Natural killer cell (primary cell): ENCODE measurements at places on chromosomes 11 and 22. TPM values are rescaled to one million over a fixed set of nuclear protein-coding genes. Genes with fewer than 3 reads are reported as not detected.
A peak's percentile ranks its signal among the peaks of the same experiment; 100 is the strongest.

- H3K27me3 ChIP-seq, result no peaks in the 10 kb centered on the region
- no peak for DNase-seq
- no peak overlapping the region for H3K4me3 ChIP-seq
- H3K36me3 ChIP-seq, result no peaks in the 10 kb centered on the region
- H3K27ac ChIP-seq, result no peak overlapping the region
- H3K4me1 ChIP-seq, result no peaks in the 10 kb centered on the region
Measured at GRCh38 chr22:27677905-27678458, 123.6 kb downstream of the MN1 start.

GRCh38 chr11:44454666-44455065 is 110.8 kb upstream of the CD82 start:
- no peaks in the 10 kb centered on the region for H3K4me1 ChIP-seq
- H3K27me3 ChIP-seq, result no peaks in the 10 kb centered on the region
- no peak overlapping the region for H3K27ac ChIP-seq
- no peaks in the 10 kb centered on the region for H3K36me3 ChIP-seq
- H3K4me3 ChIP-seq, result no peak overlapping the region

The KRTAP5-8 gene
- not detected for total RNA-seq

DNA sequence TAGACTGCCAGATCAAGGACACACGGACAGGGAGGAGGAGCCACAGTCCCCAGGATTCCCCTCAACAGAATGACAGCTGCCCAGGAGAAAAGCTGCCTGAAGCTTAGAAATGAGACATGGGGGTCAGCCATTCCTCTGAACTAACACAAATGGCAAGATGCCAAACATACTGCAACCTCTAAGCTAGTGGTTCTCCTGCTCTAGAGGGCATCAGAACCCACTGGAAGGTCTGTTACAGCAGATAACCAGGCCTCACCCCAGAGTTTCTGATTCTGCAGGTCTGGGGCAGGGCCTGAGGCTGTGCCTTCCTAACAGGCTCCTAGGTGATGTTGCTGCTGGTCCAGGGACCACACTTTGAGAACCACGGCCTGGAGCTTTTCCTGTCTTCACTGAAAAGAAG is 28.6 kb upstream of the BID start:
- peaks cover 20% of the 10 kb centered on the region for H3K4me1 ChIP-seq
- no peaks in the 10 kb centered on the region for H3K27me3 ChIP-seq
- H3K4me3 ChIP-seq, result no peak overlapping the region
- DNase-seq, result no peak
- peaks cover 21% of the 10 kb centered on the region for H3K36me3 ChIP-seq

The KLHL35 gene
- 0.40 TPM for total RNA-seq

- no peaks in the 10 kb centered on the region for H3K36me3 ChIP-seq
- H3K4me1 ChIP-seq, result no peaks in the 10 kb centered on the region
- no peak overlapping the region for H3K4me3 ChIP-seq
- H3K27me3 ChIP-seq, result no peaks in the 10 kb centered on the region
- no peak overlapping the region for H3K27ac ChIP-seq
Measured at GRCh38 chr11:77027275-77027674, 6.9 kb upstream of the B3GNT6 start.

- H3K36me3 ChIP-seq, result no peaks in the 10 kb centered on the region
- H3K4me3 ChIP-seq, result no peak overlapping the region
- H3K27ac ChIP-seq, result no peak overlapping the region
- peaks cover 9% of the 10 kb centered on the region for H3K4me1 ChIP-seq
- H3K27me3 ChIP-seq, result no peaks in the 10 kb centered on the region
Measured at GRCh38 chr11:64498136-64498535, 92.9 kb upstream of the SLC22A12 start.

DNA sequence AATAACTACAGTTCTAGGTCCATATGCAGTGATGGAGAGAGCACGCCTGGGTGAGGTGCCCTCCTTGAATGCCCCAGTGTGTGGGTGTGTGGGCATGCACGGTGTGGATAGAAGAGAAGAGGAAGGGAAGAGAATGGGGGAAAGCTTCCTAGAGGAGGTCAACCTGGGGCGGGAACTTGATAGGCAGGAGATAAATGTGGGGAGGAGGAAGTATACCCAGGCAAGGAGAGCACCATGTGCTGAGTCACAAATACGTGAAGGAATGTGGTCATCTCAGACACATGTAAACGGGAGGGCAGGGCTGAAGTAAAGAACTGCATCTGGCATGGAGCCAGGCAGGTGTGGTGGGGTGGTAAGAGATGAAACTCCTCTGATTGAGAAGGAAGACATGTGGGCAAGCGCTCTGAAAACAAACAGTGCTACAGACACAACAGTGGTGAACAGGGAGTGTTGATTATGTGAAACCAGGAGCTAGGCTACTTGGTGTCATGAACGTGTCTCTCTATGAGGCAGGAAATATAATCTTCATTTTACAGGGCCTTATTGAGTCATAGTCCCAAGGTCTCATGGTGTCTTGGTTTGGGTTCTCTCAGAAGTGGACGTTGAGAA is 61.5 kb upstream of the EED start:
- H3K4me1 ChIP-seq, result peaks cover 10% of the 10 kb centered on the region
- H3K27ac ChIP-seq, result no peak overlapping the region
- H3K36me3 ChIP-seq, result no peaks in the 10 kb centered on the region
- no peak overlapping the region for H3K4me3 ChIP-seq

The RELT gene
- total RNA-seq, result 132 TPM

The SEC14L6 gene
- not detected for total RNA-seq

The MS4A5 gene
- total RNA-seq, result not detected

- peak overlapping the region; percentile 73 for H3K27ac ChIP-seq
- H3K36me3 ChIP-seq, result peaks cover 26% of the 10 kb centered on the region
- no peak for DNase-seq
- peaks cover 33% of the 10 kb centered on the region for H3K4me1 ChIP-seq
- peak overlapping the region; percentile 50 for H3K4me3 ChIP-seq
- H3K27me3 ChIP-seq, result no peaks in the 10 kb centered on the region
Measured at GRCh38 chr11:810040-810567, 337 bp downstream of the RPLP2 start.

The DDX10 gene
- 30.9 TPM for total RNA-seq

The ACO2 gene
- 77.9 TPM for total RNA-seq

The TMPRSS4 gene
- not detected for total RNA-seq

The KDM4F gene
- not detected for total RNA-seq

DNA sequence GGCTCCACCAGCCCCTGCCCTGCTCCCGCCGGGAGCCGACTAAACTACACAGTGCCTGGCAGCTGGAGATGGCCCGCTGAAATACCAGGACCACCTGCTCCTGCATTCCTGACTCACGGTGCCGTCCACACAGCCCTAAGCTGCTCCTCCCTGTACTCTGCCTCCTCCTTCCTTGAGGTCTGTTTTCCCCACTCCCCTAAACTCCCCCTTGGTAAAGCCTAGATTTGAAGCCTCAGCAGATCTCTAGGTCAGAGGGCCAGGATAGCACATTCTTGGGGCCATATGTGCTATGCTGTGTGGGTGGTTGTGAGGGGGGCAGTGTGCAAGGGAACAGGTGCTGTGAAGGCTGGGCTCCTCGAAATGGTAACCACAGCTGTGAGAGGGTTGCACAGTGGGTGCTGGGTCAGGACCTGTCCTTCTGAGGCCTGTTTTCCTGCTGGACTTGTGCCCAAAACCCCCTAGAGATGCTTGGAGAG is 9.7 kb downstream of the LRFN4 start:
- no peak for DNase-seq
- H3K27ac ChIP-seq, result no peak overlapping the region
- peaks cover 8% of the 10 kb centered on the region for H3K4me1 ChIP-seq

DNA sequence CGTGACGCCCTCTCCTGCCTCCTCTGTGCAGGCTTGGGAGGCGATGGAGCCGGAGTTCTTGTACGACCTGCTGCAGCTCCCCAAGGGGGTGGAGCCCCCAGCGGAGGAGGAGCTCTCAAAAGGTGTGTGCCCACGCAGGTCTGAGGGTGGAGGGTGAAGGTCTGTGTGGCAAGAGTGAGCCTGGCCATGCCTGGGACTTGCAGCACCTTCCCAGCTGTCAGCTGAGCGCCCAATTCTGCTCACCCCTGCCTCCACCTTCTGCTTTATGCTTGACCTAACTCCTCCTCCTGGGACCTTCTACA is 2.5 kb downstream of the PARVG start:
- peak overlapping the region; percentile 71 for H3K27ac ChIP-seq
- H3K4me3 ChIP-seq, result peak overlapping the region; percentile 80
- peaks cover 12% of the 10 kb centered on the region for H3K36me3 ChIP-seq
- H3K27me3 ChIP-seq, result no peaks in the 10 kb centered on the region

- H3K4me1 ChIP-seq, result peaks cover 3% of the 10 kb centered on the region
- H3K36me3 ChIP-seq, result no peaks in the 10 kb centered on the region
- H3K27me3 ChIP-seq, result peaks cover 5% of the 10 kb centered on the region
- H3K27ac ChIP-seq, result no peak overlapping the region
Measured at GRCh38 chr11:125399945-125400344, 96.1 kb downstream of the FEZ1 start.

The CSNK2A3 gene
- 1.1 TPM for total RNA-seq

DNA sequence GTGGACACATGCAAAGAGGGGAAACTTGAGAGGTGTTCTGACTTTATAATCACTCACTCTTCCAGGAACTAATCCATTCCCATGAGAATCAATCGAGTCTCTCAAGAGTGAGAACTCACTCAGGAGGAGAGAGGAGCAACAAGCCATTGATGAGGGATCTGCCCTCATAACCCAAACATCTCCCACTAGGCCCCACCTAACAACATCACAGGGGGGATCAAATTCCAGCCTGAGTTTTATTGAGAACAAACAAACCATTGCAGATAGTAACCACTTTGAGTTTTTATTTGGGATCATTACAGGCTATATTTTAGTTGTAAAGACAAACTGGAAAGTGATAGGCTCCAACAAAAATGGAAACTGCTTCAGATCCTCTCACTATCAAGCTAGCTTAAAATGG is 328.8 kb upstream of the CTSC start:
- no peak overlapping the region for H3K4me3 ChIP-seq
- no peaks in the 10 kb centered on the region for H3K36me3 ChIP-seq
- DNase-seq, result no peak
- no peaks in the 10 kb centered on the region for H3K27me3 ChIP-seq
- H3K27ac ChIP-seq, result no peak overlapping the region

DNA sequence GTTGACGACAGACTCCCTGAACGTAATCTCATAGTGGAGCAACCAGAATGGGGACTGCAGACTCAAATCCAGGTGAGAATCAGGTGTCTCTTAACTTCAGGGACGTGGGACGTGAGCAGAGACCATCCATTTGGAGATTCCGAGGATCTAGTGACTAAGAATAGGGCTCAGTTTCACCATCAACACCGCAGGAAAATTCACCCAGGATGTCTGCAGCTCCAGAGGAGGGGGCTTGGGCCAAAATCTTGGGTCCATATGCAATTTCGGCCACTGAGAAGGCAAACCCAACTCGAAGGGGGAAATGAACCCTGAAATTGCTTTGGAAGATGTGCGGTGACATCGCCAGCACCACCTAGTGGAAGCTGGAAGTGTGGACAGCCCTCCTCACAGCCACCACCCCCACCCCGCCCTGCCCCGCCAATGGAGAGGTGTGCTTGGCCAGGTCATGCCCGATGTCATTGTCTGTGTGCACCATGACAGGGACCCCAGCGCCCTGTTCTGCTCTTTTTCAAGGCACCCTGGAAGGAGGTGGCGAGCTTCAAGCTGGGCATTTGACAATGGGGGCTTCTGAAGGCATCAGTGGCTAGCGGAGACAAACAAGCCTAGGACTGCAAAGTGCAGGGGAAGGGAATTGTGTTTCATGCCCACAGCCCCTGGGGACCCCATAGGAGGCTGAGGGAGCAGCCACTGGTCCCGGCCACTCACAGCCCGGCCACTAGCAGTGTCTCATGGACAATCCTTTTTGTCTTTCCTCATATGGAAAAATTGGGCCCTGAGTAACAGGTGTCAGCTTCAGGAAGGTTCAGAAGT is 24.8 kb downstream of the APOL1 start:
- H3K4me3 ChIP-seq, result no peak overlapping the region
- no peak overlapping the region for H3K27ac ChIP-seq
- H3K27me3 ChIP-seq, result no peaks in the 10 kb centered on the region
- H3K4me1 ChIP-seq, result peaks cover 10% of the 10 kb centered on the region

DNA sequence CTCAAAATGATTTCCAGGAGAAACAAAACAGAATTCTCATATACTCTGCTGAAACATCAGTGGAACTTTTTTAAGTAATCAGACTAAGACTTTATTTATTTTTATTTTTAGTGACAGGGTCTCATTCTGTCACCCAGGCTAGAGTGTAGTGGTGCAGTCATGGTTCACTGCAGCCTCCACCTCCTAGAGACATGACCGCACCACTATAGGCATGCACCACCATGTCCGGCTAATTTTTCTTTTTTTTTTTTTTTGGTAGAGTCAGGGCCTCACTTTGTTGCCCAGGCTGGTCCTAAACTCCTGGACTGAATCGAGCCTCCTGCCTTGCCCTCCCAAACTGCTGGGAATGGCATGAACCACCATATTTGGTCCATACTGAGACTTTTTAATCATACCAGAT is 42.9 kb downstream of the PRDM10 start:
- no peak for DNase-seq
- H3K36me3 ChIP-seq, result peaks cover 20% of the 10 kb centered on the region
- H3K27ac ChIP-seq, result no peak overlapping the region
- H3K4me3 ChIP-seq, result no peak overlapping the region

DNA sequence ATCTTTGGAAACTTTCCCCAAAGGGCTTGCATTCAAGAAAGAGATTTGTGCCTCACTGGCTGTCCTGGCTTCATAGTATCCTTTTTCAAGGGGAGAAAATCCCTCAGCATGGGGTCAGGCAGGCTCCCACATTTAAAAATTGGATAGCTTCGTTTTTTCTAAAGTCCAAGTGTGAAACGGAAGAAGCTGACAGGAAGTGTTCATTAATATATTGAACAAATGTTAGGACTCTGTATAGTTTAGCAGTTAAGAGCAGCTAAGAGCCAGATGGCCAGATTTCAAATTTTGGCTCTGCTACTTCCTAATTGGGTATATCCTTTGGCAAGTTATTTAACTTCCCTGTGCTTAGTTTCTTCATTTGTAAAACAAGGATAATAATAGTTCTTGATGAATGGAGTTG is 354.9 kb upstream of the FAT3 start:
- H3K27me3 ChIP-seq, result no peaks in the 10 kb centered on the region
- no peaks in the 10 kb centered on the region for H3K4me1 ChIP-seq
- no peak overlapping the region for H3K4me3 ChIP-seq
- no peak for DNase-seq
- H3K27ac ChIP-seq, result no peak overlapping the region
- no peaks in the 10 kb centered on the region for H3K36me3 ChIP-seq

DNA sequence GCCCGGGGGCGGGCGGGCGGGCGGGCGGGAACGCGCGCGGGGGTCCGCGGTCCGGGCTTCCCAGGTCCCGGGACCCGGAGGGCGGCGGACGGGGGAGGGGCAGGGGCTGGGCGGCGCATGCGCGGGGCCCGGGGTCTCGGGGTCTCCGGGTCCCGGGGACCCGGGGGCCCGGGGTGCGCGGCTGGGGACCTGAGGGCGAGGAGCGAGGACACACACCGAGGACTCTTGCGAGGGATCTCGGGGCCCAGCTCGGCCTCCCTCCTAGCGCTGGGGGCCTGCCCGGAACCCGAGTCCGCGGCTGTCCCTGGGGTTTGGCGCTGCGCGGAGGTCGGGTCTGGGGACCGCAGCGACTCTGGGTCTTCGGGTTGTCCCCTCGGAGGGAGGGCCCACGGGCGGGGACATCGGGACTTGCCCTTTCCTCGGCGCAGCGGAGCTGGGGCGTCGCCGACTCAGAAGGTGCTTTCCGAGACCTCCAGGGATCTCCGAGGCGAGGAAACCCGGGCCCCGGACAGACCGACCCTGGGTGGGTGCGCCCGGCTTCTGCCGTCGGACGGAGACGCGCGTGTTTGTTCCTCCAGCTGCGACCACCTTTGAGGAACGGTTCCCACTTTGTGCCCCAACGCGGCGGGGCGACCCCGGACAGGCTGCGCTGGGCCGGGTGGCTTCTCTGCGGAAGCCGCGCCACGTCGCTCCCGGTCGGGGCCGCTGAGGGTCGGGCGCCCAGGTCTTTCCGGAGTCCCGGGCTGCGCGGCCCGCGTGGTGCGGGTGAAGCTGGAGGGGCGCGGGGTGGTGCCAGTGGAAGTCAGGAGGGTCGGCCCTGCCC is 540 bp downstream of the PPARA start:
- no peaks in the 10 kb centered on the region for H3K27me3 ChIP-seq
- H3K4me3 ChIP-seq, result peak overlapping the region; percentile 93
- DNase-seq, result peak; percentile 83

The OR10G6 gene
- not detected for total RNA-seq

The GAL3ST1 gene
- total RNA-seq, result not detected
